ENCODE measurements at places on chromosomes 16 and 17. TPM values are rescaled to one million over a fixed set of nuclear protein-coding genes. Genes with fewer than 3 reads are reported as not detected.

MAF gene
- 360 TPM for total RNA-seq

NPIPA2 gene
- total RNA-seq: 4.8 TPM

ABI3 gene
- total RNA-seq: 19.7 TPM

CDRT15L2 gene
- not detected for total RNA-seq

MKS1 gene
- 27.3 TPM for total RNA-seq

MPP3 gene
- 0.62 TPM for total RNA-seq

ZP2 gene
- not detected for total RNA-seq

EFCAB5 gene
- total RNA-seq: 0.24 TPM

DNA sequence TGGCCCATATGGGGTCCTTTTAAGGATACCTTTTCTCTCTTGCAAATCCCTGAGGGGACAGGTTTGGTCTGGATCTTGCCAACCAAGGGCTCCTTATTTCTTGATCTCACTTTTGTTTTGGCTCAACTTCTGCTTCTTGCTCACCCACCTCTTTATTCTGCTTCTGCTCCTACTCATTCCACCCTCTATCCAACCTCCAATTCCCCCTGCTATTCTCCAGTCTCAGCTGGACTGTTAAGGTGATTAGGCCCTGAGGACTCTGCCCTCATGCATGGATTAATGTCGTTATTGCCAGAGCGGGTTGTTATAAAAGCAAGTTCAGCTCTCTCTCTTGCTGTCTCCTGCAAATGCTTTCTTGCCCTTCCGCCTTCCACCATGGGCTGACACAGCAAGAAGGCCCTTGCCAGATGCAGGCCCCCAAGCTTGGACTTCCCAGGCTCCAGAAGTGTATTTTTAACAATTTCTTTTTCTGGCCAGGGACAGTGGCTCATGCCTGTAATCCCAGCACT is 29.8 kb downstream of the LAT start:
- no peaks in the 10 kb centered on the region for H3K36me3 ChIP-seq
- peak overlapping the region; percentile 54 for H3K27ac ChIP-seq
- no peak overlapping the region for H3K4me3 ChIP-seq
- no peak for DNase-seq
- no peaks in the 10 kb centered on the region for H3K27me3 ChIP-seq

DNA sequence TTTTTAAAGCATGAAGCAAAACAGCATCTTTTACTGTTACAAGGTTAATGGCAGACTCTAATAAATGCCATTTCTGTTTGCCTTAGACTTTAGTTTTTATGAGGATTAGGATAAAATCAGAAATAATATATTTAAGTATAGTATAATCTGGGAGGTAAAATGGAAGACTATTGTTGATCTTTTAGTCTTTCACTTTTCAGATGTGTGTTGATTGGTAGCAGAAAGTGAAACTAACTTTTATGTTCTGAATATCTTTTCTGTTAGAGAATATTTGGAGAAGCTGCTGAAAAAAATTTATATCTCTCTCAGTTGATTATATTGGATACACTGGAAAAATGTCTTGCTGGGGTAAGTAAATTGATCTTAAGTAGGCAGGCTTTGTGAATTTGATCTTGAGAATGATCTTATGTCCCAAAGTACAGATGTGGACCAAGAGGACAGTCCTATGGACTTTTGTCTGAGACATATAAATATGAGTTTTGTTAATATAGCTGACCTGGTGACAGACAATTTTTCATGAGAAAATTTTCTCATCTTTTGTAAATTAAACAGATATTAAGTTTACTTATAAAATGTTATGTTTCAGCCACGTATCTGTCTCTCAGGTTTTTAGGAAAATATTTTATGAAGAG is 64.1 kb downstream of the NF1 start:
- H3K27me3 ChIP-seq: no peaks in the 10 kb centered on the region
- H3K36me3 ChIP-seq: peaks cover 16% of the 10 kb centered on the region
- no peak overlapping the region for H3K27ac ChIP-seq
- H3K4me1 ChIP-seq: peaks cover 13% of the 10 kb centered on the region
- no peak for DNase-seq

DNA sequence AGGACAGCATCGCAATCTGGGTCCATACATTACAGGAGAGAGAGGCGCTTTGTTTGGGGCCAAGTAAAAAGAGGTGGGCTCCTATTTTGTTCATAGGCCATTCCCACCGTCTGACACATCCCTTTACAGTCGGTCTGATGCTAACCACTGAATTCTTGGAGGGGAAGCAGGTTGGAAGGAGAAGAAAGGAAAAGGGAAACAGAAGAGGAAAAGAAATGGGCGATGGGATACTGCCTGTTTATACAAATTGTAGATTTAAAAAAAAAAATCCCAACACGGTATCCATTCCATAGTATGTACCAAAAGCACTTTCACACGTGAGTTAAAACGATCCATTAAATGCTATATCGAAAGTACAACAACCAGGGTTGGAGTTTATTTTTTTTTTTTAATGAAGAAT is 4.0 kb upstream of the ZFHX3 start:
- no peaks in the 10 kb centered on the region for H3K36me3 ChIP-seq
- no peak overlapping the region for H3K4me3 ChIP-seq
- H3K4me1 ChIP-seq: peaks cover 2% of the 10 kb centered on the region
- peaks cover 43% of the 10 kb centered on the region for H3K27me3 ChIP-seq

- H3K27me3 ChIP-seq: no peaks in the 10 kb centered on the region
- H3K4me1 ChIP-seq: peaks cover 2% of the 10 kb centered on the region
- no peak overlapping the region for H3K4me3 ChIP-seq
- no peaks in the 10 kb centered on the region for H3K36me3 ChIP-seq
- H3K27ac ChIP-seq: no peak overlapping the region
Observed at GRCh38 chr17:6667516-6667915, 16.0 kb downstream of the C17orf100 start.

DNA sequence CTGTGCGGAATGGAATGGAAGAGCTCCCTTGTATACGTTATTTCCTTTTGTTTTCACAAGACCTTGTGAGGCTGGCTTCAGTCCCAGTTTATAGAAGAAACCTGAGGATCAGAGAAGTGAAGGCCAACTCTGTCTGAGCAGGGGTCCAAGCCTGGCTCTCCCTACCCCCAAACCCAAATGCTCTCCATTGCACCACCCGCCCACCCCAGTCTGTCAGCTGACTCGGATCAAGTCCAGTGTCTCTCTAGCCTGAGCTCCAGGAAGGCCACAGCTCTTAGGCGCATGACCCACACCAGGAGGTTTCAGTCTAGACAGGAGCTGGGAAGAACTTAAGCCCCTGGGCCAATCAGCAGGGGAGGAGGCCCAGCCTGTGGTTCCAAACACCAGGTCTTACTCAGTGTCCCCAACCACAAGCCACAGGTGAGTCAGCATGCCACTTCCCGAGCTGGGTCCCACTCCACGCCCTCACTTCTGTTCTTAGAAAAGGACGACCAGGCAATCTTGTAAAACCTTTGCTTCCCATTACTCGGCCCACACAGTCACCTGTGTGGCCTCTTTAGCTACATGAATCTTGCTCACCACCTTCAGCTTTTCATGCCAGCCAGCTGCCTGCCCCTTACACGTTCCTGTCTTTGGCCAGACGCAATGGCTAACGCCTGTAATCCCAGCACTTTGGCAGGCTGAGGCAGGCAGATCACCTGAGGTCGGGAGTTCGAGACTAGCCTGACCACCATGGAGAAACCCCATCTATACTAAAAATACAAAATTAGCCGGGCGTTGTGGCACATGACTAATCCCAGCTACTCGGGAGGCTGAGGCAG is 27.8 kb downstream of the TK2 start:
- H3K36me3 ChIP-seq: no peaks in the 10 kb centered on the region
- peak; percentile 99 for DNase-seq
- peak overlapping the region; percentile 96 for H3K27ac ChIP-seq
- peaks cover 89% of the 10 kb centered on the region for H3K4me1 ChIP-seq
- H3K4me3 ChIP-seq: peak overlapping the region; percentile 68

DNA sequence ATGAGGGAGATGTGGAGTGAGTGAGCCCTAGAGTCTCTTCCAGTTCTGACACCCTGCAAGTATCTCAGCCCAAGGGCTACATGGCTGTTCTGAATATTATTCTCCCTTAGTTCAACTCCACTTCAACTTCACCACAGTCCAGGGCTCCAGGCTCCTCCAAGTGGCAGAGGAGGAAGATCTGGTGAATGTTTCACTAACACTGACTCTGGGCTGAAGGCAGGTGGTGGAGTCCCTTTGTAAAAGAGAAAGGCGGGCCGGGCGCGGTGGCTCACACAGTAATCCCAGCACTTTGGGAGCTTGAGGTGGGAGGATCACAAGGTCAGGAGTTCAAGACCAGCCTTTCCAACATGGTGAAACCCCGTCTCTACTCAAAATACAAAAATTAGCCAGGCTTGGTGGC is 13.6 kb downstream of the CCDC92B start:
- no peak overlapping the region for H3K4me3 ChIP-seq
- DNase-seq: no peak
- H3K36me3 ChIP-seq: no peaks in the 10 kb centered on the region
- H3K4me1 ChIP-seq: no peaks in the 10 kb centered on the region

DNA sequence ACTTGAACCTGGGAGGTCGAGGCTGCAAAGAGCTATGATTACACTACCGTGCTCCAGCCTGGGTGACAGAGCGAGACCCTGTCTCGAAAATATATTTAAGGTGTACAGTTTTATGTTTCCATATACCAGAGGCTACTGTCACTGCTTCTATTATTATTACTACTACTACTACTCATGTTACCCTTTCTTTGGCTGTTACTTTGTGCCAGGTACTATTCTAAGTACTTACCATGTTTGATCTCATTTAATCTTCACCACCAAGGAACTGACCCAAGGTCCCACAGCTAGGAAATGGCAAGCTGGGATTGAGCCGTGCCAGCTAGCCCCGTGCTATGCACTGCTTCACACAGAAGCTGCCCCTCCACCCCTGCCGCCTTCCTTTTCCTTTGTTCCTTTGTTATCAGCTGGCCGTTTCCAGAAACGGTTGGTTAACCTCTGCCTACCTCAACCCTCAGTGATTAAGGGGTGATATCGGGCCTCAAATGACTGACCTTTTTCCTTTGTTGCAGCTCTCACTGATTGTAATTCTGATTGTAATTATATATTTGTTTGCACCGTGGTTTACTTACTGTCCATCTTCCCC is 78.4 kb downstream of the ABCC1 start:
- no peak for DNase-seq
- H3K27me3 ChIP-seq: no peaks in the 10 kb centered on the region
- H3K27ac ChIP-seq: no peak overlapping the region
- H3K36me3 ChIP-seq: peaks cover 17% of the 10 kb centered on the region
- H3K4me1 ChIP-seq: peaks cover 45% of the 10 kb centered on the region

DNA sequence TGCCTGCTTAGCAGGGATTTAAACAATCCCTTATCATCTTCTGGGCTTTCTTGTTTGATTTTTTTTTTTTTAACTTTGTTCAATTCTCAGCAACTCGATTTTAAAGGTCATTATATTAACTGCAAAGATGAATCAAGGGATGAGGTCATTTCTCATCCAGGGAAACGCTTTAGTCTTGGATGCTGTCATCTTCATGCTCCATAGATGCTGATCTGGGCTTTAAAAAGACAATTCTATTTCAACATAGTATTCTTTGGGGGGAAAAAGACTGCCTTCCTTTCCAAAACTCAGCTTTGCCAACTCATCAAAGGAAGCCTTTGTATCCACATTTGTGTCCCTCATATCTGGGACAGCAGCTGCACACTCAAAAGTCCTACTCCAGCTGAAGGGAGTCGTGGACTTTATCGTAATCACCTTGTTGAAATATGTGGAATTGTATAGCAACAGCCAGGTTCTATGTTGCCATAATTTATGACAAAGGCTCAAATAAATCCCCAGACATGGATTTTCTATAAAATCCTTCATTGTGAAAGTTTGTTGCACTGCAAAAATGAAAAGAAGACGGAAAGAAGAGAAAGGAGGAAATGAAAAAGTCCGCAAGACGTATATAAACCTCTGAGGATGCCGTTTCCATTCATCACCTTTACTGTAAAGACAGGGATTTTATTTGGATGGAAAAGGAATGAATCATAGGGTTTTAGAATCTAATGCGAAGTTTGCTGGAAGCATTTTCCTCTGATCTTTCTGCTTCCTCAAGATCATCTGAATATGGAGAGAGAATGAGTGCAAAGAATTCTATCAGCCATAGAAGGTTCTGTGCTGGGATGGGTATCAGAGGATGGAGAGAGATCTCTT is 48.6 kb upstream of the XYLT1 start:
- H3K4me1 ChIP-seq: no peaks in the 10 kb centered on the region
- H3K4me3 ChIP-seq: no peak overlapping the region
- H3K27ac ChIP-seq: no peak overlapping the region
- DNase-seq: no peak

GRCh38 chr17:78106211-78106610 is 22.3 kb downstream of the TMC6 start:
- DNase-seq: no peak
- H3K36me3 ChIP-seq: peaks cover 19% of the 10 kb centered on the region
- no peak overlapping the region for H3K27ac ChIP-seq
- no peak overlapping the region for H3K4me3 ChIP-seq
- no peaks in the 10 kb centered on the region for H3K27me3 ChIP-seq
- peaks cover 14% of the 10 kb centered on the region for H3K4me1 ChIP-seq

DNA sequence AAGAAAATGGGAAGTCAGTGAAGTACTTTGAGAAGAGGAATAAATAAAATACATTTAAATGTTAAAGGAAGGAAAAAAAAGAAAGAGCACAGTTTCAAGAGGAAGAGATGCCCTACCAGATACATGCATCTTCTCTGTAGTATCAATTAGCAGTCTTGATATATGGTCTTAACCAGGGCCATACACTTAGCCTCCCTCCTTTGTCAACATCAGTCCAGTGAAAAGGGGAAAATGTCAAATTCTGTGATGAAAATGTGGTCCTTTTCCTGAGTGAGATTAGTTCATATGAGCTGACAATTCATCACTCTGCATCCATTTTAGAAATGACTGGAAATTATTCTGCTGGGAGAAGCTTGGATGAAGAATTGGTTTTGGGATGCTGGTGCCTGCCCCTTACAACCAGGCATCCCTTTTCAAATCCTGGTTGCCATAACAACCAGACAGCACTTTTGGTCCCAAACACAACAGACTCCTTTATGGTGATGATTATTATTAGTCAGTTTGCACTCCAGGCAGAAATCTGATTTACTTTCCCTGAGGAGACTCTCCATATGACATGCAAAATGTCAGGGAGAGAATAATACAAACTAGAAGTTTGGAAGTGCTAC is 933.6 kb upstream of the CDH8 start:
- DNase-seq: no peak
- H3K27ac ChIP-seq: no peak overlapping the region
- no peaks in the 10 kb centered on the region for H3K36me3 ChIP-seq
- no peaks in the 10 kb centered on the region for H3K4me1 ChIP-seq
- H3K4me3 ChIP-seq: no peak overlapping the region
- H3K27me3 ChIP-seq: no peaks in the 10 kb centered on the region

GRCh38 chr17:64315032-64315490 is 52.0 kb upstream of the TEX2 start:
- no peak for DNase-seq
- H3K27me3 ChIP-seq: no peaks in the 10 kb centered on the region
- no peak overlapping the region for H3K27ac ChIP-seq
- H3K36me3 ChIP-seq: no peaks in the 10 kb centered on the region

GRCh38 chr16:55294931-55295342 is 29.1 kb upstream of the IRX6 start:
- no peak overlapping the region for H3K27ac ChIP-seq
- H3K36me3 ChIP-seq: no peaks in the 10 kb centered on the region
- no peak for DNase-seq
- no peak overlapping the region for H3K4me3 ChIP-seq
